ENCODE measurements at places on chromosomes 12 and 14.

DNA sequence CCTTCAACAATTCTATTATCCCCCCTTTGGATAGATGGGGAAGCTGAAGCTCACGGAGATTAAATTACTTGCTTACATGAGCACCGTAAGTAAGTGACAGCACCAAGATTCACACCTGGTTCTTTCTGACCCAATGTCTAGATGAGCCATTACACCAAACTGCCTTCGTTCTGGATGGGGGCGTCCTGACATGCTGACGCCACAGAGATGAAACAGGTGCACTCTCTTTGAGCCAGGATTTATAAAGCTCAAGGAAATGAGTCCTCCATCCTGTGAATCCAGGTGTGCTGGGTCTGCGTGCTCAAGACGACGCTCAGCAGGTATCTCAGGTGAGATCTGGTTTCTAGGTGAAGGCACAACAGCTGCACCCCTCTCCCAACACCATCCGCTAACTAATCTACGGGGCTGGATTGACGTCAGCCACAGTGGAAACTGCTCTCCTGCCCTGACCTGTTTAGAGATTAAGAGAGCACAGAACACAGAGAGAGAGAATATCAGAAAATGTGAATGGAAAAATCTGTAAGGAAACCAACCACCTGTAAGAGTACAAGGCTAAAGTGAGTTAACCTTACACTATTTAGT is 61.6 kb downstream of the KSR2 start:
- no peak for DNase-seq

DNA sequence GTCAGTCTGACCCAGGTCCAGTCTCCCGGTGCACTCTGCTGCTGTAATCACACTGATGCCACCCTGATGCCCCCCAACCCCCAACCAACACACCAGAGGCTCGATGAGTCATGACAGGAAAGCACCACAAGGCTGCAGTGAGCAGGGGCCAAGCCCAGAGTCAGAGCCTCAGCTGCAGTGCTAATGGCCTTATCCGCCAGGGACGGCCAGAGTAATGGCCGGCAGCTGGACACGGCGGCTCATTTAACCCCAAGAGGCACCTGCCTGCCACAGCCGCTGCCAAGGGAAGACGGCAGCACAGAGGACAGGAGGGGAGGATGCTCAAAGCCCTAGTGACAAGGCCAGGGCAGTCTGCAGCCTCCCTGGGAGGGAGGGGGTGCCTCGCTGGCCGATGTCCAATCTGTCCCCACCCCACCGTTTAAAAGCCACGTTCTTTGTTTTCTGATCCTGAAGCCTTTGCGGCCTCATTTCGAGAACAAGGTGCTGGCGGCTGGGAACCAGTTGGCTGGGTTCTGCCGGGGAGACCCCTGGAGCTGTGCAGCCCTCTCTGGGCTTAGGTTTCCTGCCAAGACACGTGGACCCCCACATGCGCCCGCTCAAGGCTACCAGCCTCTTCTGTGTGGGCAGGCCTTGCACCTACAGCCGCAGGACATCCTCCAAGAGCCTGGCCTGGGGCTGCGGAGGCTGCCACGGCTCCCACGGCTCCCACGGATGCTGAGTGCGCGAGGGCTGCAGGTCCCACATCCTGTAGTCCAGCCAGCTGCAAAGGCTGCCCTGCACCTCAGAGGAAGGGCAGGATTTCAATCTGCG is 13.1 kb downstream of the CCDC85C start:
- DNase-seq = no peak

- no peak for DNase-seq
Measured at GRCh38 chr12:90978117-90978770, 23.3 kb upstream of the CCER1 start.

DNA sequence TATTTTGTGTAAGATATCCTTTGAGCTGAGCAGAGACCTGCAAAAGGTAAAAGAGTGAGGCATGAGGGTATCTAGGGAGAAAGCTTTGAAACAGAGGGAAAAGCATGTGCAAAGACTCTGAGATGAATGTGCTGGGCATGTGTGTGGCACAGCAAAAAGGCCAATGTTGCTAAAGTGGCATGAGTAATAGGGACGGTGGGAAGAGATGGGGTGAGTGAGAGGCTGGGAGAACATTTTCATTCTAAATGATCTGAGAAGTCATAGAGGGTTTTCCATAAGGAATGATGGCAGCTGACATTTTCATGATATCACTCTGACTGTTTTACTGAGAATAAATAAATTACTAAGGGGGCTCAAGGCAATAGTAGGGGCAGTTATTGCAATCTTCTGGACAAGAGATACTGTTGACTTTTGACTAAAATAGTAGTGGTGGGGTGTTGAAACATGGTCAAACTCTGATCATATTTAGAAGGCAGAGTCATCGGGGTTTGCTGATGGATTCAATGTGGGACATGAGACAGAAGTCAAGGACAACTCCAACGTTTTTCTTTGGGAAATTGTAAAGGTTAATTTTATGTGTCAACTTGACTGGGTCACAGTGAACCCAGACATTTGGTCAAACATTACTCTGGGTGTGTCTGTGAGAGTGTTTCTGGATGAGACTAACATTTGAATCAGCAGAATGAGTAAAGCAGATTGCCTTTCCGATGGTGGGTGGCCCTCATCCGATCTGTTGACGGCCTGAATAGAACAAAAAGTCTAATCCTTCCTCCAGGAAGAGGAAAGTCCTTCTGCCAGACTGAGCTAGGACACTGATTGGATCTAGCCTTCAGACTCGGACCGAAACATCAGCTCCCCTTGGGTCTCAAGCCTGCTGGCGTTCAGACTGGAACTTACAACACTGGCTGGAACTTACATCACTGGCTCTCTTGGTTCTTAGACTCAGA is 193.9 kb upstream of the PLXNC1 start:
- no peak for DNase-seq

DNA sequence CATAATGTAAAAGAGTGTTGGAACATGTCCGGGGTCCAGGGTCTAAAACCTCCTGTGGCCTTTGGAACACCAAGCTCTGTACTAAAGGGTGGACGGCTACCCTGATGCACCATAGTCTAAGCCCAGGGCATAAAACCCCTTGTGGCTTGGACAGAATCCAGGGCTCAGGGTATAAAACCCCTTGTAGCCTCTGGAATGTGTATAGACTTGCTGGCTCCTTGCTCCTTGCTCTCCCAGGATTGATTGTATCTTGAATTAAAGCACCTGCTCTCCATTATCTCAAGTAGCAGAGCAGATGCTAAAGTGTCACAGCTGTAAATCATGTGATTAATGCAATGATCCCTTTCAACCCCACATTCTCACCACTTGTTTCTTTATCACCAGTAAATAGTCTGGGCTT is 556.5 kb downstream of the LRFN5 start:
- no peak for DNase-seq

DNA sequence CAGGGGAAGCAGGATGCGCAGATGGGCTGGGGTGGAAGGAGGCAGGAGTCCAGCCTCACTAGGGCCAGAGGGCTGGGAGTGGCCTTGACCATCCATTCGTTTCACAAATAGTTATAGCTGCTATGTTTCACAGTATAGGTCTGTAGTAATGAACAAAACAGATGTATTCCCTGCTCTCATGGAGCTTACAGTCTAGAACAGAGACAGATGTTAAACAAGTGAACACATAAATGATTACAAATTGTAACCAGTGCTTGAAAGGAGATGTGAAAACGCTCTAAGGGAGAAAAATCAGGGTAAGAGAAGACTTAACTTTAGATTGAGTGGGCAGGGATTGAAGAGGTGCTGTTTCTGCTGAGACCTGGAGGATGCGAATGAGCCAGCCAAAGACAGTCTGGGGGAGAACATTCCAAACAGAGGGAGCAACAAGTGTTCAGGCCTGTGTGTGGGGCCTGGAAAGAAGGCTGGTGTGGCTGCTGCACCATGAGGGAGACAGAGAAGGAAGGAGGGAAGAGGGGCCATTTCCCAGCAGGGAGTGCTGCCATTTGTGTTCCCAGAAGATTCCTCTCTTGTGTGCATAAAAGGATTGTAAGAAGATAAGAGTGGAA is 14.6 kb downstream of the CFAP251 start:
- DNase-seq = no peak

- no peak for DNase-seq
Measured at GRCh38 chr14:70816525-70816924, 7.2 kb upstream of the MAP3K9 start.

GRCh38 chr12:27151479-27151878 is 69.1 kb upstream of the C12orf71 start:
- no peak for DNase-seq

DNA sequence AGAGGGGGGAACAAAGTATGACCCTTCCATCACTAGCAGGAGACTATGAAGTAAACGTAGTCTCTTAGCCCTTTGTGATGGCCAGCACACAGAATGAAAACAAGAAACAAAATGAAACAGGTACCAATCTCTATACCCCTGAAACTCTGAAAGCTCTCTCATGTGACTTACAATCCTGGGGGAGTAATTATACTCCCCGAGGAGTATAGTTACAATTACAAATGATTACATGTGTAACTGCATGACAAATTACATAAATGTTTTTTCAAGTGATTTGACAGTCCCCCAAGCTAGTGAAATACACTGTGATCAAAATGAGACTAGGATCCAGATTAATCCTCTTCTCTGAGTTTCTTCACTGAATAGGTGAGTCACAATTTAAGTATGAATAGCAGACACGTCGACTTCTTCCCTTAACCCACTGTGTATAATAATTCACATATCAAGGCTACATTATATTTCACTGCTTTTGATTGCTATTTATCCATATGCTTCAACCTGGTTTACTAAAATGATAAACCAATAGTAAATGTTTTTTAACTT is 74.0 kb downstream of the SPTSSA start:
- no peak for DNase-seq

- no peak for DNase-seq
Measured at GRCh38 chr12:49059299-49060171, 1.1 kb downstream of the KMT2D start.

DNA sequence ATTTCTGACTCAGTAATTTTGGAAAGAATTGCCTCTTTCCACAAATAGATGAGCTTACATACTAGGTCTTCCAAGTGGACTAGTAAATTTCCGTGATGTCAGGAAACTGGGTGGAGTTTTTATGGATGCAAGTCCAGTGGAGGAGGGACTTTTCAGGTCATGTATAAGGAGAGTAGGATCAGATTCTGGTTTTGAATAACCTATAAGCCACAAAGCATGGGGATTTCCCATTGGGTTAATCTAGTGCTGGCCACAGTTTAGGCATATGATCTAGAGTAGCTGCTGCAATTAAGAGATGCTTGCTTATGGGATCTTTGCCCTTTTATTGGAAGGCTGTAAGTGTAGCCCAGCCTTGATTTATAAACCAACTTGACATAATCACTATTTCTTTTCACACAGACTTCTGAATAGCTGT is 33.8 kb downstream of the STK38L start:
- DNase-seq = no peak

GRCh38 chr12:61397668-61398067 is 862.5 kb upstream of the USP15 start:
- DNase-seq = no peak
